ENCODE measurements at places on chromosomes 2 and 18. TPM values are rescaled to one million over a fixed set of nuclear protein-coding genes. Genes with fewer than 3 reads are reported as not detected.

Gene OTOS
- not detected for total RNA-seq

Gene ROCK1
- total RNA-seq: 74.9 TPM

Gene GALNT14
- total RNA-seq: 1.3 TPM

DNA sequence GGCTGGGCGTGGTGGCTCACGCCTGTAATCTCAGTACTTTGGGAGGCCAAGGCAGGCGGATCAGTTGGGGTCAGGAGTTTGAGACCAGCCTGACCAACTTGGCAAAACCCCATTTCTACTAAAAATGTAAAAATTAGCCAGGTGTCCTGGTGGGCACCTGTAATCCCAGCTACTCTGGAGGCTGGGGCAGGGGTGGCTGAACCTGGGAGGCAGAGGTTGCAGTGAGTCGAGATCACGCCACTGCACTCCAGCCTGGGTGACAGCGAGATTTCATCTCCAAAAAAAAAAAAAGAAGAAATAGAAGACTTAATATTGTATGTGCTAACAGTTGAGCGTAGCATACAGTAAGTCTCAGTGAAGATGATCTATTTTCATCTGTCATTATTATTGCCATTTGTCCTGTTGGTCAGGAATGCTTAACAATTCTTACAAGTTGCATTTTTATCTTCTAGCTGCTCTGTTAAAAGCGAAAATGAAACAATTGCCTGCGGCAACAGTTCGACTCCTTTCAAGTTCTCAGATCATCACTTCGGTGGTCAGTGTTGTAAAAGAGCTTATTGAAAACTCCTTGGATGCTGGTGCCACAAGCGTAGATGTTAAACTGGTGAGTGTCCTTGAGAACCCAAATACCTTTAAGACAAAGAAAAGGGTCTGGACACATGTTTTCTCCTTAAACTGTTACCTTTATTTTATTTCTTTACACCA lies 7.2 kb downstream of the PMS1 start:
- peak overlapping the region; percentile 87 for H3K4me3 ChIP-seq
- DNase-seq: no peak
- H3K36me3 ChIP-seq: peaks cover 3% of the 10 kb centered on the region
- peak overlapping the region; percentile 90 for H3K27ac ChIP-seq
- peaks cover 18% of the 10 kb centered on the region for H3K4me1 ChIP-seq

DNA sequence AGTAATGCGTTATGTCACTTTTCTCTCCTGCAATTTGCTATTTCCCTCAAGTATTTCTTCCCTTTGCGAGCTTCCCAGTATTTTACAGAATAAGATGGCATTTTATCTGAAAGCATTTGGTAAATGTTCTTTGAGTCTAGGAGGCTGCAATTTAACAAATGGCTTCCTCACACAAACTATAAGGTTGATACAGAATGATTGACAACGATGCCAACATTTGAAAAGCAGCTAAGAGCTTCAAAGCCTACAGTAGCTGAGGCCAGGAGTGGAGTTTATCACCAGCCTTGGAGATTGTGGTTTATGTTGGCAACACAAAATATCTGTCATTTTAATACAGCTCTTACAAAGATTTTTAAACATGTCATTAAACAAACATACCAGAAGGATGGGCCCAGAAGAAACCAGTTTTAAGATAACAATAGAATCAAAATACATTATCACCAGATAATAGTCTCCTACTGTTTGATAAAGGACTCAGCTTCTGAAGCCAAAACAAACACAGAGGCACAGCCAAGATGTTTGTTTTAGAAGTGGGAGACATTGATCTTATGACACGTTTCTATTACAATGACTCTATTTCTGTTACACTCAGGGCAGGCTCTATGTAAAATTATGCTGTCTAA lies 711.4 kb upstream of the ACVR2A start:
- H3K27me3 ChIP-seq: peaks cover 6% of the 10 kb centered on the region
- no peak overlapping the region for H3K4me3 ChIP-seq
- DNase-seq: no peak
- no peak overlapping the region for H3K27ac ChIP-seq
- no peaks in the 10 kb centered on the region for H3K36me3 ChIP-seq

- no peak for DNase-seq
- H3K4me3 ChIP-seq: no peak overlapping the region
- no peaks in the 10 kb centered on the region for H3K27me3 ChIP-seq
- no peaks in the 10 kb centered on the region for H3K4me1 ChIP-seq
- H3K36me3 ChIP-seq: no peaks in the 10 kb centered on the region
These were observed 279.1 kb upstream of the LYPD1 start for GRCh38 chr2:132949108-132949507.

DNA sequence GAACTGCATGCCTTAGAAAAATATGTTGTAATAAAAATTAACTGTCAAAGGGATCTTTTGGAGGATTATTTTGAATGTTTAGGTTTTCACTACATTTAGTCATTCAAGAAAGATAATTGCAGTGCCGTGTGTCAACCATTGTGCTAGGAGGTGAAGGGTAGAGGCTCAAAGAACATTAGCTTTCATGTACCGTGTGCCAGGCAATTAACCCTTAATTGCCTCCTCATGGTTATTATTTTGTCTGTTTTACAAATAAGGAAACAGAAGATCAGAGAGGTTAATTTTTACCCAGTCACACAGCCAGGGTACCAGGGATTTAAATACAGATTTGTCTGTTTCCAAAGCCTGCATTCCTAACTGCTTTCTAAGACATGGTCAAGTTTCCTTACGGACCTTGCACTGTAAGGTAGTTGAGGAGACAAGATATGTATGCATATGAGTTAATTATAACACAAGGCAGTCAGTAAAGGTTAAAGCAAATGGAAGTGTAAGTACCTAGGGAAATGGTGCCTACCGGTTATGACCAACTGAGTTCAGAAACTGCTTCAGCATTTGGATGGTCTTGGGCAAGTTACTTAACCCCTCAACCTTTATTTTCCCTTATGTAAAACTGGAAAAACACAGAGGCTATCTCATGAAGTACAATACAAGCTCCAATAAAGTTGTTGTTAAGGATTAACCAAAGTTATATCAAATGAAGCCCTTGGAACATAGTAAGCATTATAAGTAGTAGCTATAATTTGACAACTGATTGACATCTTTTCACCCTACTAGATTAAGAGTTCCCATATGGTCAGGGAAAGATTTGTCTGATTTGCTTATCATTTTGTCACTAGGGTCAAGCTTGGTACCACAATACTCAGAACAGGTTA lies 434.9 kb downstream of the MBD2 start:
- H3K27ac ChIP-seq: no peak overlapping the region
- no peaks in the 10 kb centered on the region for H3K27me3 ChIP-seq

- no peaks in the 10 kb centered on the region for H3K27me3 ChIP-seq
- DNase-seq: no peak
- H3K27ac ChIP-seq: peak overlapping the region; percentile 99
- peaks cover 75% of the 10 kb centered on the region for H3K36me3 ChIP-seq
These were observed 23.0 kb downstream of the CYTIP start for GRCh38 chr2:157420771-157421323.

DNA sequence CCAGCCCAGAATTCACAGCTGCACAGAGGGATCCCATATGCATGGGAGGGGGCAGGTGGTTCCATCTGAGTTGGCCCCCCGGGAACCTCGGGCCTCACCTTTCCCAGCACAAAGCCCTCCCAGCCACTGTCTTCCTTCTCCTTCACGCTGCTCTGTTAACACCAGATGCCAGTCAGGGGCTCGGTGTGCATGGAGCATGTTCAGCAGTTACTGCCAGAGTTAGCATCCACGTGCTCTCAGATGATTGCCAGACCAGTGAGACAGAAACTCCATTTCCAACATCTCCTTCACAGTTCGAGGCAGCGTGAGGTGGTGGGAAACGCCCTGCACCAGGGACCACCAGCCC lies 101.0 kb downstream of the PTGR3 start:
- no peak overlapping the region for H3K27ac ChIP-seq
- no peak overlapping the region for H3K4me3 ChIP-seq
- no peaks in the 10 kb centered on the region for H3K36me3 ChIP-seq

GRCh38 chr2:234334151-234334550 lies 162.7 kb downstream of the ARL4C start:
- H3K27me3 ChIP-seq: no peaks in the 10 kb centered on the region
- H3K4me3 ChIP-seq: no peak overlapping the region
- no peak for DNase-seq

DNA sequence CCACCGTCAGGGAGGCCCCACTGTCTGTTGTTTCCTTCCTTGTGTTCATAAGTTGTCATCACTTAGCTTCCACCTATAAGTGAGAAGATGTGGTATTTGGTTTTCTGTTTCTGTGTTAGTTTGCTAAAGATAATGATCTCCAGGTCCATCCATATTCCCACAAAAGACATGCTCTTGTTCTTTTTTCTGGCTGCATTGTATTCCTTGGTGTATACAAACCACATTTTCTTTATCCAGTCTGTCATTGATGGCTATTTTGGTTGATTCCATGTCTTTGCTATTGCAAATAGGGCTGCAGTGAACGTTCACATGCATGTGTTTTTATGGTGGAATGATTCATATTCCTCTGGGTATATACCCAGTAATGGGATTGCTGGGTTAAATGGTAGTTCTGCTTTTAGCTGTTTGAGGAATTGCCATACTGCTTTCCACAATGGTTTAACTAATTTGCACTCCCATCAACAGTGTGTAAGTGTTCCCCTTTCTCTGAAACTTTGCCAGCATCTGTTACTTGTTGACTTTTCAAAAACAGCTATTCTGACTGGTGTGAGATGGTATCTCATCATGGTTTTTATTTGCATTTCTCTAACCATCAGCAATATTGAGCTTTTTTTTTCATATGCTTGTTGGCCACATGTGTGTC lies 156.6 kb upstream of the NOSTRIN start:
- H3K4me3 ChIP-seq: no peak overlapping the region
- H3K4me1 ChIP-seq: peaks cover 25% of the 10 kb centered on the region
- H3K27me3 ChIP-seq: no peaks in the 10 kb centered on the region
- H3K27ac ChIP-seq: no peak overlapping the region
- DNase-seq: no peak

- peaks cover 18% of the 10 kb centered on the region for H3K4me1 ChIP-seq
- no peak overlapping the region for H3K27ac ChIP-seq
- H3K36me3 ChIP-seq: peaks cover 9% of the 10 kb centered on the region
- no peak overlapping the region for H3K4me3 ChIP-seq
These were observed 52.3 kb downstream of the RAB27B start for GRCh38 chr18:54880395-54881105.

Measured in natural killer cell treated with Interleukin-12 subunit alpha and Interleukin-12 subunit beta and Interleukin-15 and Interleukin-18, amount 100 ng/mL, for 72 hours (primary cell).